ENCODE measurements at places on chromosomes 5 and 9.
A peak's percentile ranks its signal among the peaks of the same experiment; 100 is the strongest.

GRCh38 chr5:124544366-124545055 lies 201.9 kb downstream of the ZNF608 start:
- no peak for DNase-seq

GRCh38 chr9:96137671-96138429 lies 164.1 kb downstream of the HSD17B3 start:
- no peak for DNase-seq

- DNase-seq: peak; percentile 90
Measured at GRCh38 chr9:124309667-124310084, 51.9 kb downstream of the NEK6 start.

- DNase-seq: no peak
Measured at GRCh38 chr9:74501570-74501969, 4.4 kb downstream of the RORB start.

DNA sequence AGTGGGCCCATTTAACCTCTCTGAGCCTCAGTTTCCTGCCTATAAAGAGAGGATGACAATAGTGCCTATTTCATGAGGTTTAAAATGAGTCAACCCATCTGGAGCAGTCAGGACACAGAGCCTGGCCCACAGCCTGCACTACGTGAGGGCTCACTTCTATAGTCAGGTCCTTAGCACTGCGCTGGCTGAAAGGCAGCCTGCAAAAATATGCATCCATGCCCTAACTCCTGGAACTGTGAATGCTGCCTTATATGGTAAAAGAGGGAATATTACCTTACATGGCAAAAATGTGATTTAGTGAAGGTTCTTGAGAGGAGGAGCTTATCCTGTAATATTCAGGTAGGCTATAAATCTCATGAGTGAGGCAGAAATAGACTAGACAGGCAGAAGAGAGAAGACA lies 98.5 kb downstream of the GABBR2 start:
- peak; percentile 27 for DNase-seq
